ENCODE measurements at places on chromosomes 2 and 18.

- peak; percentile 63 for DNase-seq
Measured at GRCh38 chr2:660586-661359, 16.4 kb downstream of the TMEM18 start.

DNA sequence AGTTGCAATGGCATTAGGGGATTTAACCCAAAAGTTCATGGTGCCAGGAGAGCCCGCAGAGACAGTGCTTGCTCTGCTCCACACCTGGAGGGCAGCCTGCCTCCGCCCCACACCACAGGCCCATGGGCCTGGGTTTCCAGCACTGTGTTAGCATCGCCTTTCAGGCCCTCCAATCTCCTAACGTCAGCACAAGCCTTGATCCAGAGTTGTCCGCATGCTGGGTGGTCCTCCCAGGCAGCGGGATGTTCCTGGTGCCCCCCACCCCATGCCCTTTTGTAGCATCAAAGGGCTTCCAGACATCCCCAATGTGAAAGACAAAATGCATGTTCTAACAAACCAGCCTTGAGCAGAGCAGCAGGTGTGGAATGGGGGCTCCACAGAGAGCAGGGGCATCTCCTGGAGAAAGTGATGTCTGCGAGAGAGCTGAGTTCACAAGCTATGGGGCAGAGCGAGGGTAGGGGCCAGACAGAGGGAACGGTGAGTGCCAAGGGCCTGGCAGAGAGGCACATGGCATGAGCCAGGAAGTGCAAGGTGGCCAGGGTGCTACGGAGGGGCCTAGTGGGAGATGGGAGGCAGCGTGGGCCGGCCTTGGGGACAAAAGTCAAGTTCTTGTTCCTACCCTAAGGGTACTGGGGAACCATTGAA is 119.2 kb downstream of the CYP26B1 start:
- no peak for DNase-seq

DNA sequence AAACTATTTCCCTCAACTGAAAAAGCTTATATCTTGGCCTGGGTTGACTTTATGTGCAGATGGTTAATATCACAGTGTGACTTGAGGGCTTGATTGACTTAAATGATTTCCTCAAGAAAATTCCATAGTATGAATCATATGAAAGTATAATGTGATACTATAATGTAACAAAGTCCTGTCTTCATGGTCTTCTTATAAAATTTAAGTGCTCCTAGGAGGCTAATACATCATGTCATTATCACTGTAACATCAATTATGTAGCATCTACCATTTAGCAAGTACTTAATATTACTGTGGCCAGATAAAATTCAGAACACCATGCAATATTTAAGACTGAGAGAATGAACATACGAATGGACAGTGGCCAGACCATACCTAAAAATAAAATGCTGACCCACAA is 276.1 kb downstream of the RIT2 start:
- DNase-seq, result no peak

DNA sequence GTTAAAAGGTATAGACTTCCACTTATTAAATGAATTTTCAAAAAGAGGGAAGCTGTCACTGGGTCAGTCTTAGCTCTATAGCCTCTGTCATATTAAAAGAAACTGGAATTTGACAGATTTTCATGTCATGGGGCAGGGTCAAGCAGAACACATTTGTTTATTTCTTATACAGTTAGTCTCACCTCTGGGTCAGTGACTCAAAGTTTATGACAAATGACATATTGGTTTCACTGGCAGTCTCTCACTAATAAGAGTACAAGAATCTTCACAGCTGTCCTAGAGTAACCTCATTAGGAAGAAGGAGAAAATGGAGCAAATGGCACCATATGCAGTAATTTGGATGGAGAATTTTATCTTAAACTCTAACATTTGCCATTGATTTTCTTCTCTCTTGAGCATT is 63.2 kb downstream of the MBD2 start:
- no peak for DNase-seq

GRCh38 chr18:67599277-67599676 is 82.8 kb upstream of the DSEL start:
- no peak for DNase-seq

DNA sequence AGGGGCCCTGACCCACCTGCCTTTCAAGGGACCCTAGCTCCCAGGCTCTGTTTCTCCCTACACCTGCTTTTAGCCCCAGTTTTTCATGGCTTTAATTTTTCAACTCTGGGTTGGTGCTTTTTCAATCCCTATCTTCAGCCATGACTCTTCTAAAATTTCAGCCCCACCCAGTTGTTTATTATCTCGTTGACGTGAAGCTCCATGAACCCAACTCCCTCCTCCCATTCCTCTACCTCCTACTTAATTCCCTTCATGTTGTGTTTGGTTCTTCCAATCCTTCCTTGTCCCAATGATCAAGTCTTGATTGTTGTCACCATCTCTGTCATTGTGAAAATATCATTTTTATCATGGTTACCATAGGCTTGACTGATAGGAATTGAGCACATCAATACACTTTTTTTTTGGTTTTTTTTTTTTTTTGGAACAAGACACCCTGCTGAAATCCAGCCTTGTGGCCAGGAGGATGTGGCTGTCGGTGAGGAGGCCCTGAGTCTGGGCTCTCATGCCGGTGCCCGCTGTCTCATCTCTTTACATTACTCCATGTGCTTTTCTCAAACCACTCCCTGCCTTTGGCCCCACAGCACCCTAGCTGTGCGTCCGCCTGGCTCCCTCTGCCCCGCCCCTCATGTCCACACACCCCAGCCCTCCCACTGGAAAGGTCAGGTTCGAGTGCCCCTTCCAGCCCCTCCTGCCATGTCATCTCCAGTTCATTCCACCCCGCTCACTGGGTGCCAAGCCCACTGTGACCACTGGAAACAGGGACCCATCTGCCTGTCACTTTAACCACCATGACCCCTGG is 39.3 kb downstream of the NAPG start:
- no peak for DNase-seq

GRCh38 chr2:156947261-156947660 is 310.2 kb upstream of the GALNT5 start:
- DNase-seq, result no peak

GRCh38 chr2:99031481-99031880 is 95.5 kb upstream of the CRACDL start:
- peak; percentile 39 for DNase-seq

DNA sequence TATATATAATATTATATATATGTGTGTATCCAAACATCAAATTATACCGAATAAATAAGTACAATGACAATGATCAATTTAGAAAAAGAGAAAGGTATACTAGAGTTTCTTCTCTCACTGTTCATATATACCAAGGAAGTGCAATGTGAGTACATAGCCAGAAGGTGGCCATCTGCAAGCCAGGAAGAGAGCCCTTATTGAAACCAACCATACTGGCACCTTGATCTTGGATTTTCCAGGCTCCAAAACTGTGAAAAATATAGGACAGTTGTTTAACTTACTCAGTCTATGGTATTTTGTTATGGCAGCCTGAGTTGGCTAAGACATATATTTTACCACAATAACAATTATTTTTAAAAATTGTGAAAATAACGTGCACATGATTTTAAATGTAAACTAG is 1490.2 kb upstream of the SLC39A10 start:
- DNase-seq, result no peak

DNA sequence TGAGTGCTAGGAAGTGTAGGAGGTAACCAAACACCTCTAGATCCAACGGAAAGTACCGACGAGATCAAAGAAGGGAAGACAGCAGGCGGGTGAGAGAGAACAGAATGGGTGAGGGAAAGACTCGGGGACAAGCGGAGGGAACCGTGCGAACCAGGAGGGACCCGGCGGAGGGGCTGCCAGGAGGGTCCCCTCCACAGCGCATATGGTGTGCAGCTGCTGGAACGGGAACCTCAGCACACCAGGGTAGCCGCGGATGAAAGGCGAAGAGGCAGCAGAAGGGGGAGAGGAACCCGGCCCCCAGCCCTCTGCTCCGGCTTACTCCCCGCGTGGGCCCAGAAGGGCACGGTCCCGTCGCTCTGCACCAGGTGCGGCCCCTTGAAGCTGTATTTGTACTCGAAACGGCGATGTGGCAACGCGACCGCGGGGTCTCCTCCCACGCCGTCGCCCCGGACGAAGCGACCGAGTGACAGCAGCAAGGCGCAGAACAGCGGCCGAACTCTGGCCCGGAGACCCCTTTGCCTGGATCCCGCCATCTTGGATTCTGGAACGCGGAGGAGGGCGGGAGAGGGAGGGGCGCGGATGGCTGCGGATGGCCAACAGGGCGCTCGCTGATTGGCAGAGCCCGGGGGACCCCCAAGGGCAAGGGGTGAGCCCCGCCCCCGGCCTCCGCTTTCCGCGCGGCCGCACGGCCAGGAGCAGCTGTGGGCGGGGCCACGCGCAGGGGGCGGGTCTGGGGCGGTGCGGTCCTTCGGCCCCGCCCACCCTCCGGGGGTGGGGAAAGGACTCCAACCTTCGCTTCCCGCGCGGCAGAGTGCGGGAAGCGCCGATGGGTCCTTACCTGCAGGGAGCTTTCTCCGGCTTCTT is at the start of gene LMAN1:
TSS of gene LMAN1 (minus strand) at position 554 of the 864 bp plus-strand sequence. CDS start at position 533, 21 bp downstream.
- peak; percentile 98 for DNase-seq

- no peak for DNase-seq
Measured at GRCh38 chr2:226995625-226996041, 159.8 kb downstream of the RHBDD1 start.

- no peak for DNase-seq
Measured at GRCh38 chr2:42566025-42566424, 2.4 kb upstream of the MTA3 start.

DNA sequence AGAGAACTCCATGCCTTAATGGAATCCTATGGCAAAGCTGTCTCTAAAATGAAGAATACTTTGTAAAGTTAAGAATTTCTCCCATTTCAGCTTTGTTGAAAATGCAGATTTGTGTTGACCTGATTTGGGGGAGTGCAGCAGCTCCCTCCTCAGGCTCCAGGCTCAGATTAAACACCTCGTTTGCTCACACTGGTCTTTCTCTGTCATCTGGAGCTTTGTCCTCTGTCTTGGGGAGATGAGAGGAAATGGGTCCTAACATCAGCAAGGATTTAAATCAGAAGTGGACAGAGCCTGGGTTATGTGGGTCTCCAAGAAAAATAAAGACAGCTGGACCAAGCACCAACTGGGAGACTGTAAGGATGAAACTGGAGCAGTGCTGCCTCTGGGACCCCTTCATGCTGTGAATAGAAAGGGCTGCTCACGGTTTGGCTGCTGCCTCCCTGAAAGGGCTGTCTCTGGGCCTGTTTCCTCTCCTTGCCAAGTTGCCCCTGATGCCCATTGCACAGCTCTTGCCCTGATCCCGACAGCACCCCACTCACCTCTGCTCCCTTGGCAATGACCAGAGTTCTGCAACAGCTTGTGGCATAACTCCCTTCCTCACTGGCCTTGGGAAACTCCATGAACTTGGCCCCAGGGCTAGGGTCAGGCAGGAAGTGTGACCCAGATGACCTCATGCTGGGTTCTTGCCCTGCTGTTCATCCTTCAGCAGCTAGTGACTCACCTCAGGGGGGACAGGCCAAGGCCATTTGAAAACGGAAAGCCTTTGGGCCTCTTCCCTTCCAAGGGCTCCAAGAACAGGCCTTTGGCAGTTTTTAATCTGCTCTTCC is 197.2 kb downstream of the CYP26B1 start:
- no peak for DNase-seq

DNA sequence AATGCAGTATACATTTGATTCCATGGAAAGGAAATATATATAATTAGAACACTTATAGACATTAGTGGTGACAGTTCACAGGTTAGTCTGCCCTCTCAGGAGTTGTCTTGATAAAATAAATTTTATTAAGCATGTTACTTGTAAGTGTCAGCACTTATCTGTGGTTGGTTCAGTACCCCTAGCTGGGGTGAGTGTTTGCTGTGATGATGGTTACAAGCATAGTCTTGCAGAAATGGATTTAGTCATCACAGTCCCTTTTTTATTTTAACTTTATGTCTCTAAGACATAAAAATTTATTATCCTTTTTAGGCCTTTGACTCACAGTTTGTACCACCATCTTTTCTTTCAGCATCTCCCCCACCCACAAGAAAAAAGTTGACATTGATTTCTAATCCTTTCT is 52.1 kb downstream of the NCK2 start:
- no peak for DNase-seq

DNA sequence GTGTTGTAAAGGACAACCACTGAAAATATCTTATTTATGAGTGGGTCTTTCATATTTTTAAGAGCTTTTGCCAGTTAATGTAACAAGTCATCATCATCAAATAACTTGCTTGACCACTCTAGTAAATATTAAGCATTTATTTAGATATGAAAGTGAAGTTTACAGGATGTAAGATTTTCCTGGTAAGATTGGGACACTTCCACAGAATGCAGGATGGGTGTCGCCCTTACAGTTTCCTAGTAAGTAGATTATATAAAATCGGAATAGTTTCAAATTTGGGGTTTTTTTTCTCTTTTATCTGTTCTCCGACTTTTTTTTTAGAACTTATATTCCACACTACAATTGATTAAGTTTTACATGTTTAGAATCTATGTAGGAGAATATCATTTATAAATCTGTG is 14.8 kb upstream of the SLC40A1 start:
- DNase-seq, result no peak

DNA sequence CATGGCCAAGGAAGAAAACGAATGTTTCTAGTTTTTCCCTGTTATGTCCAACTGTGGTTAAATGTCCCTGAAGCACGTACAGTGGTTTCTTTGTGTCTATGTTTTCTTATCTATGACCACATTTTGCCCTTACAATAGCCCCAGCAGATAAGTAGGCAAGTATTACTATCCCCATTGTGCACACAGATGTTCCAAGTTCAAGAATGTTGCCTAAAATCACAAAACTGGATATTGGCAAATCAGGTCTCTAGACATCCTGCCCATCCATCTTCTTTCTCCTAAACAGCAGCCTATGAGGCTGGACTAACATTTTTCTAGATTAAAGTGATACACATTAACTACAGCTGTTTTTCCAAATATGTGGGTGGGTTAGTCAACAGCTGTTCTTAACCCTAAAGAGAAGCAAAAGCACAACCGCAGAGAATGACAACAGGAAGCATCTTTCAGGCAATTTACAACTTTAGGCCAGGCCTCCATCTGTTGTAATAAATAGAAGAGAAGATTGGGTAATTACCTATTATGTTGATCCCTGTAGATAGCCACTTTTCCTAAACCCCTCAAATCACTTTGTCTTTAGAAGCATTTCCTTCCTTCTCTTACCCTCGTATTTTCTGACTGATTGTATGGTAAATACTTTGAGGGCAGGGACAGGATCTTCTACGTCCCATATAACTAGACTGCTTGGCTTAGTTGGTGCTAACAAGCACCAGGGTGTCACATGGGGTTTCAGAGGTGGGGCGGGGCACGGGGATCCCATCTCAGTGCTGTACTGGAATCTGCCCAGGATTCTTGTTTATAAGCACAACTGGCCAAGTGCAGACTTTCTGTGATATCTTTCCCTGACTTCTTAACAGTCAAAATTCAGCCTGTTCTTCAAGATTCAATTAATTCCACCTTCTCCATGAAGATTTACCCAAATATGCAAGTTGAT is 132.1 kb upstream of the SETBP1 start:
- DNase-seq, result no peak

DNA sequence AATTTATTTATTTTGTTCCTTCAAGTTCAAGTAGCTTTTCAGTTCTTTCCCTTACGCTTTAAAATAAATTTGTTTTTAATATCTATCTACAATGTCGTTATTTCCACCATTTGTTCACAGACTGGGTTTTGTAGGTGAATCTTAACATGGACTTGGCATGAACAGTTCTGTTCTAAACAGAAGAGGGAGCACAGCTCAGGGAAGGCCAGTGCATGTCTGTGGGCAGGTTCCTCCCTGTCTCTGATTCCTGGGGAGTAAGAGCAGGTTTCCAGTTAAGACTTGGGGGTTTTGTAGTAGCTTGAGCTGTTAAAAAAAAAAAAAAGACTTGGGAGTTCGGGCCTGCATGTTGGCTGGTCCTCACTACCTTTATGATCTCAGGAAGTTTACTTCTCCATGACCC is 11.1 kb downstream of the TTL start:
- no peak for DNase-seq

- DNase-seq, result no peak
Measured at GRCh38 chr2:231710799-231711676, 2.7 kb downstream of the PTMA start.
